ENCODE measurements at places on chromosomes 6 and 20.
A peak's percentile ranks its signal among the peaks of the same experiment; 100 is the strongest.

- no peak for DNase-seq
Measured at GRCh38 chr20:25229486-25230165, 18.3 kb upstream of the PYGB start.

- no peak for DNase-seq
Measured at GRCh38 chr6:137095093-137095492, 50.3 kb upstream of the IL20RA start.

DNA sequence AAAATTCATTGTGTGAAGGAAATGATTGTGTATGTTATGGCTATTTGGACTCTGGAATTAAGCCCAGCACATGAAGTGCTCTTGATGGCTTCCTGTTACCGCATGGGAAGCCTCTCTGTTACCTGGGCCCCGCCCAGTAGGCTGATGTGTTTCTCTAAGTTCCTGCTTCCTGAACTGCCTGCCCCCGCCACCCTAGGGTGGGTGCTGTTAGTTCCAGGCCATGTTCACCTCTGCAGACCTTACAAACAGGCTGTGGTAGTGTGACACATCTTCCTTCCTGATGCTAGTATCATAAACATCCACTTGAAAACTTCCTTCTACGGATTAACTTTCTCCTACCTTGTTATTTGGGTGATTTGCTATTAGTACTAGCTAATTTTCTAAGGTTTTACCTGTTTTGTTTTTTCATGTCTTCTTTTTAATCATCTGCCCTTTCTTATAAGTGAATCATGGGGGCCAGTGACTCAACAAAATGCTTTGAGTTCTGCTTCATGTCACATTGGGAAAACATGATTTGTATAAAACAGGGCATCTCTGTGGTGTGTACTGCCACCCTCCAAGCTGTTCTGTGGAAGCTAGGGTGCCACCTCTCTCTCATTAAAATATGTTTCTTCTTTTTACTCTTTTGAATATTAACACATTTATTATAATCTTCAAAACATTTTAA, 40.6 kb downstream of the SH3BGRL2 start:
- DNase-seq = peak; percentile 71

DNA sequence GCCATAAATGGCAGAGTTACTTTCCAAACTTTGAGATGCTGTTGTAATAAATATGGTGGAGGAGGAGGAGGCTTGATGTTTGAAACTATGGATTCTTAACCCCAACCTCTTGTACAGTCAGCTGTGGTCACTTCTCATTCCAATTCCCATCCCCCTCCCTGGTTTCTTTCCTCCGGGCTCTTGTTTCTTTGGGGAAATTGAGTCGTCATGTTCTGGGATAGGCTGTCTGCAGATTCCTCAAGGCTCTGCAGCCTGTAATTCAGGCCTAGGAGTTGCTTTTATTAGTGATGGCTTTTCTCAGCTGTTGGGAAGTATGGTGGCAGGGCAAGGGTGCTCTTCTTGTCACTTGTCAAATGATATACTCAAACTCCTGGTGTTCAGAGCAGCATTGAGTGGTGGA, 2.6 kb downstream of the PTK7 start:
- DNase-seq = no peak

GRCh38 chr20:6863355-6863754, 95.9 kb downstream of the BMP2 start:
- no peak for DNase-seq

- DNase-seq = peak; percentile 93
Measured at GRCh38 chr20:62875419-62876361, 14.1 kb upstream of the TCFL5 start.

- peak; percentile 97 for DNase-seq
Measured at GRCh38 chr6:158869826-158870648, 50.9 kb upstream of the EZR start.

DNA sequence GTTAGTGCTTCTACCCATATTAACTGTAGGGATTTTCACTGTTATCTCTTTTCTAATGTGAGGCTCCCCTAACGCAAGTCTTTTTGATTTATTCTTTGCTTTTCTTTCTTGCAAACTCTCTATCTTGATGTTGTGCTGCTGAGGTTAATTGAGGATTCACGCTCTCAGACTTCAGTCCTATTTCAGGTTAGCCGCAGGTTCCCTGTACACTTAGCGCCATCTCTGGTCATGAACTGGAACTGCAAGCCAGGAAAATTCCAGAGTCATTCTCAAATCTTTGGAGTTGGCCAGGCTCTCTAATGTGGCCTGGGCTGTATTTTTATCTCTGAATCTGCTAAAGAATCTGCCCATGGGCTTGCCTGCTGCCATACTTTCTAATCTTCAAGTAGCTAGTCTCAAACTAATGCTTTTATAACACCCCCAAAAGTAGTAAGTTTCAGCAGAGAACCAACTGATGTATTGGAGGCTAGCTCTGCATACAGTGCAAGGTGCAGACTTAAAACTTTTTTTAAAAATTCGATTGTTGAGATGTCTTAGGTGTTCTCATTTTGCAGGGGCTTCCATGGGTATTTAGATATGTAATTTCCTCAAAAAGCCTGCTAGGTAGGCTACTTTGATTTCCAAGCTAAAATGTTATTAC, 91.1 kb upstream of the OPRM1 start:
- DNase-seq = no peak

DNA sequence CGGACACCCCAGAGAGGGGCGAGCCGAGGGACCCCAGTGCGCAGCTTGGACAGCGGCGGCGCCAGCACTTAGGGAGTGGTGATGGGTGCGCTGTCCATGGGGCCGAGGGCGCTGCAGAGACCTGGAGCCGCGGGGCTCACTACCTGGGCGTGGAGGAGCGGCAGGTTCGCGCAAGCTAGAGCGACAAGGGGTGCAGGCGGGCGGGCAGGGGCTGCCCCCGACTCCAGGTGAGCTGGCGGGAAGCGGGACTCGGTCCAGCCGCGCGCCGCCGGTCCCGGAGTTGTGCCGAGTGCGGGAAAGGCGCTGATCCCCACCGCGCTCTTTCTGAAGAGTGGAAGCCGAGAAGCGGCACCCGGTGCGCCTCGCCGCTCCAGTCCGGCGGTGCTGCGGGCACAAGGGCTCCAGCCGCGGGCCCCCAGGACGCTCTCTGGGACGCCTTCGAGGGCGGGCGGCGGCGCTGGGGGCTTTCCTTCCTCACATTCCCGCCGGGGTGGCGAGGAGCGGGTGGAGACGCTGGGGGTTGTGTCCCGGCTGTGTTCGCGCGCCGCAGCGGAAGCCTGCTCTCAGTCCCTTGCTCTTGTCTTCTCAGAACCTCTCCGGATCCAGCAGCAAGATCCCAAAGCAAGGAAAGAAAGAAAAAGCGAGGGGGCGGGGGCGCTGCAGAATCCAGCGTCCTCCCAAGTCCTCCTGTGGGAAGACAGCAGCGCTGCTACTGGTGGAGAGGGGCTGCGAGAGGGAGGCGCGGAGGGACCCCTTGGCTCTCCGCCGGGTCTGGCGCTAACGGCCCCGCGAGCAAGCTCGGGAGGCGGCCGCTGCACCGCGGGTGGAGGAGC, at the start of gene B3GAT2:
TSS of gene B3GAT2 (minus strand) at position 610 of the 833 bp plus-strand sequence. CDS start 631 bp downstream, outside the sequence.
- DNase-seq = peak; percentile 35

DNA sequence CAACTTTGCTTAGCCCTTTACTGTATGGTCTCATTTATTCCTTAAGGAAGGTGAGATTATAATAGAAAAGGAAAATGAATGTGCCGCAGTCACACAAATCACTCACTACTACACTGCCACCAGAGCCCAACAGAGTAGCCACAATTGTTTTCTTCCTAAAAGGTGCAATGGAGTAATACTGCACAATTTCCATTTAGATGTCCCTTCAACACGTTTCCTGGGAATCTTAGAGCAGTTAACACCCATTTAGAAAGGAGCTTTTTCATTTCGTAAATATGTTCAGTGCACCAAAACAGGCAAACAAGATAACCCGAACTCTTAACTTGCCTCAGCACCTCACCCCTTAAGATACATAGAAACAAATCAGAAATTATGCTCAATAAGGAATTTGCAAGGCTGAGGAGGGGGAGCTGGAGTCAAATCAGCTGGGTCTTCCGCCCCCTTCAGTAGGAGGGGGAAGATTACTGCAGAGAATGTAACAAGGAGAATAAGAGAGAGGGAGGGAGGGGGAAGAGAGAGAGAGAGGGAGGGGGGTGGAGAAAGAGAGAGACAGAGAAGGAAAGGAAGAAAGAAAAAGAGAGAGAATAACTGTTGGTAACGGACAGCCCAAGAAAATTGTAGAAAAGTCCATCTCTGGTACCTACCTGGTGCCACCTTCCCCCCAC, 155.5 kb downstream of the BCAS1 start:
- no peak for DNase-seq
